Left colon (tissue), 2 donors: ENCODE measurements at places on chromosomes 12 and 14.

DNA sequence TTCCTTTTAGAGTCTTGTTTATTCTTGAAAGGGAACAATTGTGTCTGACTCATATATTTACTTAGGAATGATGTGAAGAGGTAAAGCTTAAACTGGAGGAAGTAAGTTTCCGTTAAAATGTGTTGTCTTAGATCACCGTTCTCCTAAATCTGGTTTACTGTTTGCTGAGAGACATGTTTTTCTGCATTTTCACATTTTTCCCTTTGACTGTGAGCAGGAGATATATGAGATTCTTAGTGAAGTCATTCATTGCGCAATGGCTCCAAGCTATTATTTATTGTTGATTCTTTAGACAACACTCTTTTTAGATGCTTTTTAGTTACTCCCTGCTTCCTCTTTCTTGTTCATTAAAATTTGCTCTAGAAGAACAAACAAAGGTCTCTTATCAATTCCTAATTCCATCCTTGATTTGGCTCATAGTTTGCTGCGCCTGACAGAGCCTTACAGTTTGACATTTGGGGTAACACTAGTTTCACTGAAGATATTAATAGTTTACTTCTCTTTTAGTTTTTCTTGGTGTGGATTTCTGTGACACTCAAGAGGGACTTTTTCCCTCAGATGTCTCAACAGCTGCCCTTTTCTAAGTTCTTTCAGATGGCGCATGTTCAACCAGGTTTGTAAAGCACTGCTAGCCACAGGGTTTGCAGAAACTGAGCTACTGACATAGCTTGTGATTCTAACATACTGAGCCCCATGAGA, 11.4 kb downstream of the CLECL1 start:
- DNase-seq: no peak

- DNase-seq: no peak
Observed at GRCh38 chr14:86640288-86640687, 1110.3 kb downstream of the FLRT2 start.

GRCh38 chr12:63457857-63458256, 210.4 kb downstream of the DPY19L2 start:
- DNase-seq: no peak

DNA sequence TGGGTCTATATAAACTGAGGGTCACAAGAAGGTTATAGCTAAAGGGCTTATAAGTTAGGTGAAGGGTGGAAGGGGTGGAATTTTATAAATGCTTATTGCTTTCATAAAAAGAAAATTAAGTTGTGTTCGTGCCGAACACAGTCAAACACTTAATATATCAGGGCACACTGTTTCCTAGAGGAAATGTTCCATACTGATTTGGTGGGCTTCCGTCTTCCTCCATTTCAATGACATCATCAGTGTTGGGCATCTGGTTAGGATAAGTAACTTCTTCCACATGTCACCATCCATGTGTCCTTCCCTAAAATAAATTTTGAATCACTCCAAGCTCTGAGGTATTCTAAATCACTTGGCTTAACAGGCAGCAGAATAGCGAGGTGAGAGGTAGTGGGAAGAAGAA, 466.4 kb downstream of the MED13L start:
- DNase-seq: no peak

DNA sequence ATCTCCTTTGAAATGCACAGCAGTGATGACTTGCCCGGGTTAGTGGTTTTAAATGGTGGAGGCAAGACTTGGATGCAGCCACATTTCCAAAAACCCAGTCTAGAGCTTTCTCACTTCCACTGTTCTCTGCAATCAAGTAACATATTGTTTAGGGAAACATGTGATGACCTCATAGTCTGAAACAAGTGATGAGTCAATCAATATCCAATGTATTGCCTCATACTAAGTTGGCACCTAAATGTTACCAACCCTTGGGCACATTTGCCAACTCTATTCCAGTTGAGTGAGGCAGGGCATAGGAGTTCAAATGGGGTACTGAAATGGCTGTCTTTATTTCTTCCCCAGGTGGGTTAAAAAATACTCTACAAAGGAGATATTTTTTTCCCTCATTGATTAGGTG, 1105.4 kb downstream of the VRK1 start:
- DNase-seq: no peak

- DNase-seq: no peak
Observed at GRCh38 chr14:55313480-55313879, 42.3 kb downstream of the FBXO34 start.

DNA sequence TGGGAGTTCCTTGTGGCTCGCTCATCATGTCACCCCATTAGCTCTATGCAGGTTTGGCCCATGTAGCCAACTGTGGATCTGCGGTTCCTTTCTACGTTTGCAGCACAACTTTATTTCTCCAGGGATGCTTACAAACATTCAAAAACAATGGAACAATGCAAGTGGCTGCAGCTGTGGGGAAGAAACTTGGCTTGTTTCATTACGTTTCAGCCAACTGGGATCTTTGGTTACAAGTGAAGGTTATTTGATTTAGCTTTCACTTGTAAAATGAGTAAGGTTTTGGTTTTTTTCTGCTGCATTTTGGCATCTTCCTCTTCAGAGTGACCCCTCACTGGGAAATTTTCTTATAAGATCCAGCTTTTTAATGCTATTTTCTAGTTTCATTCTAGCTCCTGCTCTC, 105.9 kb downstream of the PLXNC1 start:
- DNase-seq: no peak

DNA sequence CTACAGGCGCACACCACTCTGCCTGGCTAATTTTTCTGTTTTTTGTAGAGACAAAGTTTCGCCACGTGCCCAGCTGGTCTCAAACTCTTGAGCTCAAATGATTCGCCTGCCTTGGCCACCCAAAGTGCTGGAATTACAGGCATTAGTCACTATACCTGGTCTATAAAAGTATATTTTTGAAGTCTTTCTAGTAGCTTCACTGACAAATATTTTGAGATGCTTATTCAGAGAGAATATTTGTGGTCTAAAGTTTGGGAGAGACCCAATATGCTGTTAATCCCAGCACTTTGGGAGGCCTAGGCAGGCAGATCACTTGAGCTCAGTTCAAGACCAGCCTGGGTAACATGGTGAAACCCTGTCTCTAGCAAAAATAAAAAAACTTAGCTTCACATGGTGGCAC, 22.0 kb upstream of the PPP1R12A start:
- no peak for DNase-seq

DNA sequence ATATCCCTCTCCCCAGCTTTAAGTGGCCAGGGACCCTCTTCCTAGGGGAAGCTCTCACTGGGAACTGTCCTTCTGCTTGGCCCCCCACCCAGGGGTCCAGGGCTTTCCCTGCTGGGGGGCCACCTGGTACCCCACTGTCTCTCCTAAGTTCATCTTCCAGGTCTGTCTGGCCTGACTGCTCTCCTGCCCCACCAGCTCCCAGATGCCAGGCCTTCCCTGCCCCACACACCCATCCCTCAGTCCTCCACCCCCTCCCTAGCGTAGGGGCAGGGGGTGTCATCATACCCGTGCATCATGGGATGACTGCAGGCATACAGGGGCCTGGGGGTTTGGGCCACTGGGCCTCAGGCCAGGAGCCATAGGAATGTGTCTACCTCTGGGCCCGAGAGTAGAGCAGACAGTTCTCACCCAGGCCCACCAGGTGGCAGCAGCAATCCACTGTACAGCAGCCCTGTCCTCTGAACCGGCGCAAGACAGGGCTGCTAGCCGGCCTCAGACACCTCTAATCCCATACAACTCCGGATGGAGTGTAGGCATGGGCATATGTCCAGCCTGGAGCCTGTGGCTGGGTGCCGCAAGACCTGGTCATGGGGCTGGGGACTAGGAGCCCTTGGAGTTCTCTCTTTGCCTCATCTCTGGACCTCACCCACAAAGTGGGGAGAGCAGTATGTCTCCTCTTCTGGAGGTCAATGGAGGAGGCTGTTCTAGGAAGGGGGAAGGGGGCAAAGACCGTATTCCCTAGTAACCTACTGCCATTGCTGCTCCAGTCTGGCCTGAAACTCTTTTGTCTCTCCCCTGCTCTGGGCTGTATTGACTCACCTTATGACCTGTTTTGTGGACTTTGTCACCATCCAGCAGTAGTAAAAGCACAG, 10.0 kb upstream of the SMARCD1 start:
- peak; percentile 87 for DNase-seq

GRCh38 chr12:54959291-54960018, 25.1 kb downstream of the TESPA1 start:
- no peak for DNase-seq

GRCh38 chr12:131836714-131837397, 8.7 kb downstream of the MMP17 start:
- DNase-seq: no peak
